ENCODE measurements at places on chromosomes 3 and 15.

DNA sequence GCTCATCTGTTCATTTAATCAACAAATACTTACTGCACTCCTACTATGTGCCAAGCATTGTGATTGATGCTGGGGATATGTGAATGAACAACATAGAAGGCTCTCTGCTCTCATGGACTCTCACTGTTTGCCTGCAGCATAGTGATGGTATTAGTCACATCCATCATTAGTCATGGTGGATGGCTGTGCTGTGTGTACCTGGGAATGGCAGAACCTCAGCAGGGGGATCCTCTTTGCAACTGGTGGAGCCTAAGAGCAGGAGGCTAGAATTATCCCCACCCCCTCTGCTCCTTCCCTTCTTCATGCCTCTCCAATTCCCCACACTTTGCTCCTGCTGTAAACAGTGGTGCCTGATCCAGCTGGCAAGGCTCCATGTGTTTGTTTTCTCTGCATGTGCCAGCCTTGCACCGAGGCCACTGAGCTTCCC is 20.5 kb downstream of the BOC start:
- no peak overlapping the region for H3K27ac ChIP-seq
- H3K4me1 ChIP-seq = no peaks in the 10 kb centered on the region
- H3K27me3 ChIP-seq = no peaks in the 10 kb centered on the region
- no peaks in the 10 kb centered on the region for H3K36me3 ChIP-seq

GRCh38 chr15:42679285-42680141 is 57.4 kb downstream of the CDAN1 start:
- DNase-seq = no peak
- no peak overlapping the region for H3K4me3 ChIP-seq
- no peaks in the 10 kb centered on the region for H3K27me3 ChIP-seq
- peaks cover 2% of the 10 kb centered on the region for H3K36me3 ChIP-seq

DNA sequence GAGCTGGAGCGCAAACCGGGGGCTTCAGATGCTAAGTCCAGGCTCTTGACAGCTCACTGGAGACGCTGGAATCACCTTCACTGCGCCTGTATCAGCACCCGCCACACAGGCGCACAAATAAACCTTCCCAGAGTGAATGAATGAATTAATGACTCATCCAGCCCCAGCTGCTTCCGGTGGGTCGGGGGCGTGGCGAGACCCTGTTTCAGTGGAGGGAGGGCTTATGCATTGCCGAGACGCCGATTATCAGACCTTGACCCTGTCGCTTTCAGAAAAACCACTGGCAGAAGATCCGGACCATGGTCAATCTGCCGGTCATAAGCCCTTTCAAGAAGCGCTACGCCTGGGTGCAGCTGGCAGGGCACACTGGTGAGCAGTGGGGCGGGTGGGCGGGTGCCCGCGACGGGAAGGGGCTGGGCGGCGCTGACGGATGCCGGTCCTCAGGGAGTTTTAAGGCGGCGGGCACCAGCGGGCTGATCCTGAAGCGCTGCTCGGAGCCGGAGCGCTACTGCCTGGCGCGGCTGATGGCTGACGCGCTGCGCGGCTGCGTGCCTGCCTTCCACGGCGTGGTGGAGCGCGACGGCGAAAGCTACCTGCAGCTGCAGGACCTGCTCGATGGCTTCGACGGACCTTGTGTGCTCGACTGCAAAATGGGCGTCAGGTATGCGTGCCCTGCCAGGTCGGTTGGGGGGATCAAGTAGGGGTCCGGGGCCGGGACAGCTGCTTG is 7.7 kb downstream of the ITPKA start:
- no peaks in the 10 kb centered on the region for H3K36me3 ChIP-seq
- H3K4me1 ChIP-seq = peaks cover 26% of the 10 kb centered on the region
- peaks cover 100% of the 10 kb centered on the region for H3K27me3 ChIP-seq
- H3K27ac ChIP-seq = peak overlapping the region; percentile 21

GRCh38 chr15:77575203-77575934 is 57.3 kb downstream of the LINGO1 start:
- no peaks in the 10 kb centered on the region for H3K27me3 ChIP-seq
- H3K36me3 ChIP-seq = no peaks in the 10 kb centered on the region

- H3K4me3 ChIP-seq = no peak overlapping the region
- H3K27ac ChIP-seq = no peak overlapping the region
- H3K4me1 ChIP-seq = peaks cover 15% of the 10 kb centered on the region
- DNase-seq = no peak
These were observed 70.9 kb upstream of the RGMA start for GRCh38 chr15:93159930-93160329.

DNA sequence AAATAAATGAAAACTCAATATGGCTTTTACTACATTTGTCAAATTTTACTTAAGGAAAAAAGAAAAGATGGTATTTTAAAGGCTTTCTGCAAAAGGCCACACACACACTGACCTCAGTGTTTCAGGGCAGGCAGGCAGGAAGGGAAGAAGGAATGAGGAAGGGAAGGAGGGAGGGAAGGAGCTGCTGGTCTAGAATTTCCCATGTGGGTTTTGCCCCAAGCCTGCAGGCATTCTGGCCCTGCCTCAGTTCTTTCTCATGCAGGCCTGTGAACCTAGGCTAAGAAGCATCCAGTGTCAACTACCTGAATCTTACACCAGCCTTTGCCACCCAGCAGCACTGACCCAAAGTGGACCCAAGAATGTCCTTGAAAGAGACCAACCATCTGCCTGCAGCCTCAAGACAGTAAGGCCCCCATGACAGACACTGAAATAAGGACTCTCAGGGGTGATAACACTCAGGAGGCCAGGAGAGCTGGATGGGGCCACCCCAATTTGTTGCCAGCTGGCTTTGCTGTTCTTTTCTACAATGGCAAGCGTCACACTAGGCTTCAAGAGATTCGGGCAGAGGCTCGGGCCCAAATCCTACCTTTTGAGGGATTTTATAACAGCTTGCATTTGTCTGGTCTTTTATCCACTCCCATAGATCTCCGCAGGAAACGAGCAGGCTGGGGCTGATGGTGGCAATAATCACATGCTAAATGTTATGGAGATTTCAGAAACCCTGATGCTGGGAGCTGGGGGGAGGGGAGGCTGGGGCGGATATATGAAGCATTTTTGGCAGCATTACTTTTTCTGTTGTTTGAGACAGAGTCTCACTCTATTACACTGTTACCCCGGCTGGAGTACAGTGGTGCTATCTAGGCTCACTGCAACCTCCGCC is 51.4 kb downstream of the XXYLT1 start:
- DNase-seq = no peak
- no peaks in the 10 kb centered on the region for H3K4me1 ChIP-seq
- H3K36me3 ChIP-seq = peaks cover 3% of the 10 kb centered on the region
- no peaks in the 10 kb centered on the region for H3K27me3 ChIP-seq
- no peak overlapping the region for H3K27ac ChIP-seq
- no peak overlapping the region for H3K4me3 ChIP-seq

GRCh38 chr15:47737477-47737876 is 20.2 kb downstream of the SEMA6D start:
- H3K4me3 ChIP-seq = no peak overlapping the region
- H3K27me3 ChIP-seq = no peaks in the 10 kb centered on the region
- H3K4me1 ChIP-seq = no peaks in the 10 kb centered on the region

DNA sequence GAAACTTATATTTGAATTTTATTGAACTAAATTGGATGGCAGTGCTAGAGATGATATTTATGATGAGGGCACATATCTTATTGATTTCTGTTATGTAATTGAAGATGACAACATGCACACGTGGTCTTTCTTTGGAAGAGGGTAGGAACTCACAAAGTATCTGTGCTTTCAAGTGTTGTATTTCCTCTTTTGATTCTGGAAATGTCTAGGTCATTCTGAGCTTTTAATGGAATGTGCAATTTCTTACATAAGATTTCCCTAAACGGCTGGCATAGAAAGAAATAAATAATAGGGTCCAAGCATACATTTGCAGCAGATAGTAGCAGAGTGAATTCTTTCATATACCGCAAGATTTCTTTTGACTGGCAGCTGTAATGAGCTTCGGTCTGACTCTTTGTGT is 10.1 kb upstream of the GPR171 start:
- peaks cover 6% of the 10 kb centered on the region for H3K27me3 ChIP-seq
- peaks cover 2% of the 10 kb centered on the region for H3K36me3 ChIP-seq
- peaks cover 37% of the 10 kb centered on the region for H3K4me1 ChIP-seq
- no peak overlapping the region for H3K4me3 ChIP-seq
- H3K27ac ChIP-seq = no peak overlapping the region
- no peak for DNase-seq

GRCh38 chr3:174846055-174846454 is 13.1 kb upstream of the NAALADL2 start:
- no peak overlapping the region for H3K27ac ChIP-seq
- DNase-seq = no peak
